ENCODE measurements at places on chromosomes 3 and 15. TPM values are rescaled to one million over a fixed set of nuclear protein-coding genes. Genes with fewer than 3 reads are reported as not detected.

- no peak for DNase-seq
Observed at GRCh38 chr3:22170370-22170769, 419.4 kb upstream of the ZNF385D start.

The MST1 gene
- polyA plus RNA-seq: 0.31 TPM

DNA sequence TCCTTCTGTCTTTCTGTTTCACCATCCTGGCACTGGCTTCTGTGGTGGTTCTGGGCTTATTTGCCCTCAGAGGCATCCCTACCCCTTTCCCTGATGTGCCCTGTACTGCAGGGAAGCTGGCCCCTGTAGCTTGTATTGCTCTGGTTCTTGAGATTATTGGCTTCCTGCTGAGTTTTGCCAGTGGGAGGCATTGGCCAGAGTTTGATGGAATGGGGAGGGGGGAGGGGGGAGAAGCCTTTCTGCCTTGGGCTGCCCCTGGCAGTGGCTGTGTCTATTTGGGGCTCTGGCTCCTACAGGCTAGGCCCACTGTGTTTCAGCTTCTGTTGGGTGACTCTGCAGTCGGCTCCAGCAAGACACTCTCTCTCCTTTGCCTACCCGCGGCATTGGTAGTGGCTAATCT lies 41.6 kb upstream of the SEMA6D start:
- no peak for DNase-seq

The ELL3 gene
- polyA plus RNA-seq: 0.24 TPM

DNA sequence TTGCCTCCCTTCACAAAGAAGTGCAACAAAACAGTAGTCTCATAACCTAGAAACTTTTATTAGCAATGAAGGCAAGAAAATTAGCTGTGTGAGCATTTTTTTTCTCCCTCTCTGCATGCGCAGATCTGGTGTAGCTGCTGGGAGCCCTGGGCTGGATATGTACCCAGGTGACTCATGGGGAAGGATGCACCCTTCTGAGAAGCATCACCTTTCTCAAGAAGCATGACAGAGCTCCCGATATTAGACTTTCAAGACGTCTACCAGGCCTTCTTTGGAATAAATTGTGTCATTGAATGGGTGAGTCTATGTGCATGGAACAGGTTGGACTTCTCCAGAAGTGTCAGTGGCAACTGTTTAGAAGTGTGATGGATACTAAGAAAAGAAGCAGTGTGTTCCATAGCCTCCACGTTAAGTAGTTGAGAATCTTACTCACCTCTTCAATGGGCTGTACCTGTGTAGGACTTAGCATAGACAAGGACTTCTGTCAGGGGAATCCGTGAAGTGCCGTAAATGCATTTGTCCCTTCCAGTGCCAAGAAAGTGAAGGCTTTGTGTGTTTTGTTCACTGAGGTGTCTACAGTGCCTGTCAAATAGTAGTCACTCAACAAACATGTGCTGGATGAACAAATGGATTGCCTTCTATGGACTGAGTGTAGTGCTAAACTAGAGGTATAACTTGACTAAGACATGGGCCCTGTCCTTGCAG lies 47.7 kb upstream of the RASGRP1 start:
- DNase-seq: no peak
